GM23248 (cell line): ENCODE measurements at places on chromosomes 6 and 20. TPM values are rescaled to one million over a fixed set of nuclear protein-coding genes. Genes with fewer than 3 reads are reported as not detected.
A peak's percentile ranks its signal among the peaks of the same experiment; 100 is the strongest.

The FOXS1 gene
- total RNA-seq, result not detected in 2 replicates

GRCh38 chr6:45479834-45480751 lies 102.4 kb upstream of the SUPT3H start:
- H3K36me3 ChIP-seq, result no peaks in the 10 kb centered on the region
- H3K4me1 ChIP-seq, result peaks cover 65% of the 10 kb centered on the region
- no peaks in the 10 kb centered on the region for H3K27me3 ChIP-seq
- H3K4me3 ChIP-seq, result peak overlapping the region; percentile 57

GRCh38 chr6:379410-380181 lies 12.0 kb upstream of the IRF4 start:
- H3K4me3 ChIP-seq, result no peak overlapping the region
- no peaks in the 10 kb centered on the region for H3K4me1 ChIP-seq

DNA sequence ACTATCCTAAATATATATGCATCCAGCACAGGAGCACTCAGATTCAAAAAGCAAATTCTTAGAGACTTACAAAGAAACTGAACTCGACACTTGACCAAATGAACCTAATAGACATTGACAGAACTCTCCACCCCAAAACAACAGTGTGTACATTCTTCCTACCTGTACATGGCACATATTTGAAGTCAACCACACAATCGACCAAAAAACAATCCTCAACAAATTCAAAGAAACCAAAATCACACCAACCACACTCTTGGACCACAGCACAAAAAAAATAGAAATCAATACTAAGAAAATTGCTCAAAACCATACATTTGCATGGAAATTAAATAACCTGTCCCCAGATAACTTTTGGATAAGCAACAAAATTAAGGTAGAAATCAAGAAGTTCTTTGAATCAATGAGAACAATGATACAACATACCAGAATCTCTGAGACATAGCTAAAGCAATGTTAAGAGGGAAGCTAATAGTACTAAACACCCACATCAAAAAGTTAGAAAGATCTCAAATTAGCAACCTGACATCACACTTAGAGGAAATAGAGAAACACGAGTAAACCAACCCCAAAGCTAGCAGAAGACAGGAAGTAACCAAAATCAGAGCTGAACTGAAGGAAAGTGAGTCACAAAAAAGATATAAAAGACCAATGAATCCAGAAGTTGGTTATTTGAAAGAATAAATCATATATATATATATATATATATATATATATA lies 12.5 kb upstream of the TREM1 start:
- 0 out of 2 replicates have a peak, but pooled peaks cover 2% of the 10 kb centered on the region for H3K27me3 ChIP-seq
- H3K4me3 ChIP-seq, result no peak overlapping the region
- H3K4me1 ChIP-seq, result no peaks in the 10 kb centered on the region
- H3K27ac ChIP-seq, result no peak overlapping the region

DNA sequence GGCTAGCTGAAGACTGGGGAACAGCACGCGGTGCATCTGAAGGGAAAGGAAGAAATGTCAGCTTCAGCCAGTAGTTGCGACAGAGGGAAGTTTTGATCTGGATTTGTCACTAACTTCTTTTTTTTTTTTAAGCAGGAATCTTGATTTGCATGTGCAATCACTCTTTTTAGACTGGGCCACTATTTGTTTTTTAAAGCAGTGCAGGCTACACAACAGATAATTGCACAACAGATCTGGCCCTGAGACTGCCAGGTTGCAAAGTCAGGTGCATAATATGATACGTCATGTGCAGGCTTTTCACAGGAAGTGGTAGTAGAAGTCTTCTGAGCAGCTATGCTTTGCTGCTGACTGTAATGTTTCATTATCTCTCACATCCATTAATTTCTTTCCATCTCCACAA lies 13.5 kb downstream of the PFDN4 start:
- H3K27me3 ChIP-seq, result no peaks in the 10 kb centered on the region
- peaks cover 3% of the 10 kb centered on the region; the same call in 1 of the 2 replicates for H3K36me3 ChIP-seq
- H3K4me1 ChIP-seq, result peaks cover 14% of the 10 kb centered on the region
- DNase-seq, result no peak
- H3K27ac ChIP-seq, result no peak overlapping the region

- DNase-seq, result no peak
- no peaks in the 10 kb centered on the region for H3K36me3 ChIP-seq
These were observed 109.1 kb downstream of the LY86 start for GRCh38 chr6:6697620-6698019.

DNA sequence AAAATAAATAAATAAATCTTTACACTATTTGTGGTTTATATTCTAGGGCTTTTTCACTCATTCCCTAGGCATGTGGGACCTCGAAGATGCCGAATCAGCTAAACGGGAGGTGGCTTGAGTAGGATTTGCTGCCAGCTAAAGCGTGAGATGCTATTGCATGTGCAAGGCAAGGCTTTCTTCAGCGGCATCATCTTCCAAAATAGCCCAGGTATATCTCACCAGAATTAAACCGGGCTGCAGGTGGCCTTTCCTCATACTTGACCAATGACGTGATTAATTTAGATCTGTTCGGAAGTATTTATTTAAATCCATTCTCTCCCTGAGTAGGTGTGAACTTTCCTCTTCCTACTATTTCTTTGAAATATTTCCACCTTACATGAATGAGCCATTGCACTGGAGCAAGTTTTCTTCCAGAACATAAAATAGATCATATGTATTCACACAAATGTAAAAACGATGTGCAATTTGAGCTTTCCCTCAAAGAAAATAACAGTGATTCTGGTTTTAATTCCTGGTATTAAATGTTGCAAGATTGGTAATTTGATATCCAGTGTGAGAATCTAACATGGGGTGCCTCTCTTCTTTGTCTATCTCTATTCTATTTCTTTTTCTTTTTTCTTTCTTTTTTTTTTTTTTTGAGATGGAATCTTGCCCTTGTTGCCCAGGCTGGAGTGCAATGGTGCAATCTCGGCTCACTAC lies 24.3 kb upstream of the ZNF217 start:
- no peaks in the 10 kb centered on the region for H3K36me3 ChIP-seq
- H3K27me3 ChIP-seq, result no peaks in the 10 kb centered on the region
- H3K4me3 ChIP-seq, result no peak overlapping the region
- H3K4me1 ChIP-seq, result peaks cover 43% of the 10 kb centered on the region

DNA sequence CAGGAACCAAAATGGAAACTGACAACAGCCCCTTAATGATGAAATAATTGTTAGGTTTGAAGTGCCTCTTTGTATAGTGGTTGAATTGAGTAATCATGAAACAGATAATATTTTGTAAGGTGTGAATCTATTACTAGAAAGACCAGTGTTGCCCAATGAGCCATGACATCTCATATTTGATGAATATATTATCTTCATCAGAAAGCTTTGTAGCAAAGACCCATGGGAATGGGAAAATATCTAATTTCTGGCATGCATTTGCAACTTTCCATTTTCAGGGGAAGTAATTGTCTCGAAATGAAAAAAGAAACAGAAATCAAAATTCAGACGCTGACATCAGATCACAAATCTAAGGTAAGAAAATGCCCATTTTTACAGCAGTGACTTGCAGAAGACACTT lies 57.3 kb upstream of the LAMP5 start:
- H3K27me3 ChIP-seq, result no peaks in the 10 kb centered on the region
- no peak for DNase-seq
- peaks cover 9% of the 10 kb centered on the region for H3K4me1 ChIP-seq
- H3K27ac ChIP-seq, result no peak overlapping the region

DNA sequence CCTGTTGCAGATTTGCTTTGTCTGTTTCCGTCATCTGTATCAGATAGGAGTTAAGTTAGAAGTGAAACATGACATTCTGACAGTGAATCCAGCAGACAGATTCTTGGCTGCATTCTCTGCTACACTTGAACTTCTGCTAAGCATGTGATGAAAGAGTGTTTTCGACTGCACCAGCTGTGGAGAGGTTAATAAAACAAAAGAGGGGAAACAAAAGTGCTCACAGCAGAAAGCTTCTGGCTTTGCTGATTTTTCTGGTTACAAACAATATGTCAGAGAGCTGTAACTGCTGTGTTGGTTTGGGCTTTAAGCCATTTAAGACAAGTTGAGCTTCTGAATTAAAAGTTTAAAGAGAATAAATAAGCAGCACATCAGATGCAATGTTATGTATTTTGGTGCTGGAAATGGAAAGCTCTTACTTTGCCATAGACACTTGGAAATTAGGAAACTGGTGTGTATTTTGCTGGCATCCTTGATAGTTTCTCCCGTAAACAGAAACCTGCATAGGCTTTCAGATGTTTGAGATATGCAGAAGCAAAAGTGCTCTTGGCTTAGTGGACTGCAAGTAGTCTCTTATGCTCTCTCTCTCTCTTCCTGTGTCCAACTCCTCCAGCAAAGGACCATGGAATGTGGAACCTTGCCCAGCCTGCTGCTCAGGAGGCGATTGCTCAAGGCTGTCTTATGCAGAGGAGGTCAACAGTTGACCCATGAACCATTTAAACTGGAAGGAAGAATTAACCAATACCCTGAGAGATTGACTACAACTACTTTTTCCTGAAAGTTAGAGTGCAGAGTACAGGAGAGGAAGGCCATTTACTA lies 104.9 kb downstream of the RPS12 start:
- peaks cover 22% of the 10 kb centered on the region for H3K4me1 ChIP-seq
- H3K36me3 ChIP-seq, result no peaks in the 10 kb centered on the region
- H3K27me3 ChIP-seq, result no peaks in the 10 kb centered on the region
- DNase-seq, result peak; percentile 95
- peak overlapping the region; percentile 58 for H3K4me3 ChIP-seq
